ENCODE measurements at places on chromosomes 7 and 10.

- no peak for DNase-seq
Measured at GRCh38 chr7:3978839-3979238, 677.8 kb downstream of the SDK1 start.

- DNase-seq: no peak
Measured at GRCh38 chr7:23863209-23863787, 153.3 kb downstream of the STK31 start.

DNA sequence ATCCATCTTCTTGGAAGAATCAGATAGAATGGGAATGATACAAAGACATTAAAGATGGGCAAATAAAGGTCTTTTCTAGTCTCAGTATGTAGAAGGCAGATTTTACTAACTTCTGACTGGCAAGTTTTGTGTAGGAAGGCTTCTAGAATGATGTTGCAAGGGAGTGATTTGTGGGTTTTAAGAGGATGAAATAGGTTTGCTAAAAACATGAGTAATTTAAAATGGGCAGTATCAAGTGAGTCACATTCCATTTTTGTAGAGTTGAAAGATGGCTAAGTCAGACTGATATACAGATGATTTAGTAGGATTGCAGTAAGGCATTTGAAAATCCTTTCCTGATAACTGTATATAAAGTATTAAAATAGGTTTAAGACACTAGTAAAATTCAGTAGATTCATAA, 777.4 kb downstream of the SORCS1 start:
- DNase-seq: no peak

DNA sequence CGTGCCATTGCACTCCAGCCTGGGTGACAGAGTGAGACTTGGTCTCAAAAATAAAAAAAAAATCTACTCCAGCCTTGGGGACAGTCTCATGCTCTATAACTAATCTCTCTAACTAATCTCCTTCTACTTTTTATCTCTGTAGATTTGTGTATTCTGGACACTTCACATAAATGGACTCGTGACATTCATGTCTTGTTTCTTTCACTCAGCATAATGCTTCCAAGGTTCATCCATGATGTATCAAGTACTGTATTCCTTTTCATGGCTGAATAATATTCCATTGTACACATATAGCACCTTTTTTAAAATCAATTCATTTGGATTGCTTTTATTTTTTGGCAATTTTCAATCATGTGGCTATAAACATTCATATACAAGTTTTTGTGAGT, 9.8 kb upstream of the COL26A1 start:
- DNase-seq: no peak

GRCh38 chr7:759569-759968, 32.5 kb upstream of the PRKAR1B start:
- DNase-seq: no peak

- no peak for DNase-seq
Measured at GRCh38 chr7:13560441-13560840, 429.0 kb downstream of the ETV1 start.

DNA sequence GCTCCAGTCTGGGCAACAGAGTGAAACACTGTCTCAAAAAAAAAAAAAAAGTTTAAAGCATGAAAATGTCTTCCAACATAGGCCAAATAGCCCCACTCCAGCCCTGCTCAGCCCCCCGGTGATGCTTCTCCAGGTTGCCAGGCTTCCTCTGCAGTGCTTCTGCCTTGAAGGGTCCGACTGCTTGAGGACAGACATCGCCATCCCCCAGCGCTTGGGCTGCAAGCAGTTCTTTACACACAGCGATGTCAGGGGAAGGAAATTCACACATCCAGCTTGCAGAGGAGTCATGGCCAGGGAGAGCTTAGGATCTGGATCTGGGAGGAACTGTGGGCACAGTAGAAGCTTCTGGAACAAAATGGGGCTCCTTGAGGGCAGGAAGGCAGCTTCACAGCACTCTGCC, 26.9 kb downstream of the LYZL1 start:
- no peak for DNase-seq

- no peak for DNase-seq
Measured at GRCh38 chr7:33981671-33982424, 76.5 kb downstream of the BMPER start.

GRCh38 chr10:88065383-88066049, 202.1 kb downstream of the PTEN start:
- DNase-seq: no peak

GRCh38 chr7:47330561-47331178, 251.2 kb downstream of the TNS3 start:
- DNase-seq: no peak

DNA sequence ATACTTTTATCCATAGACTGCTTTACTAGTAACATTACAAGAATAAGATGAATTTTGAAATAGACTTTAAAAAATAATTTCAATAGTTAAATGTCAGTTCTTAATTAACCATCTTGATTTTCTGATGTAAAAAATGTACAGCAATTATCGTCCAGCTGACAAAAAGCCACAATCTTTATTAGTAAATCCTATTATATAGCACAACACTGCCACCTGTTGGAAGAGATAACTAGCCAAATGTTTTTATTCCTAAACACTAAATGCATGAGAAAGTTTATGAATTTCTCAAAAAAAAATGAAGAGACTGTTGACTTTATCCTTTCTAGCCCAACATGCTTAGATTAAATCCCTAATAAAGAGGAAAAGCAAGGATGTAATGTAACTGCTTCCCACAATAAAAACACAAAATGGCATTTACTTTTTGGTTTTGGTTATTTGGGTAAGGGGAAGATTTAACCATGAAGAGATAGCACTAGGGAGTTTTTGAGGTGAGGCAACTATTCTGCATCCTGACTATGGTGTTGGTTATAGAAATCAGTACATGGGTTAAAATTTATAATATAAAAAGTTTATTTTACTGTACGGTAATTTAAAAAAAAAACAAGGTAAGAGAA, 8.0 kb downstream of the COA1 start:
- no peak for DNase-seq

DNA sequence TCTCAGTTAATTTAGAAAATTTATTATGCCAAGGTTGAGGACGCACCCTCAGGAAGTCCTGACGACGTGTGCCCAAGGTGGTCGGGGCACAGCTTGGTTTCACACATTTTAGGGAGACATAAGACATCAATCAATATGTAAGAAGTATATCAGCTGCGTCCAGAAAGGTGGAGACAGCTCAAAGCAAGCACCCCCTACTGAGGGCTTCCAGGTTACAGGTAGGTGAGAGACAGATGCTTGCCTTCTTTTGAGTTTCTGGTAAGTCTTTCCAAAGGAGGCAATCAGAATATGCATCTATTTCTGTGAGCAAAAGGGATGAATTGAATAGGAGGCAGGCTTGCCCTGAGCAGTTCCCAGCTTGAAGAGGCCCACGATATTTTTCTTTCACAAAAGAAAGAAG, 614.3 kb downstream of the XPNPEP1 start:
- DNase-seq: no peak

DNA sequence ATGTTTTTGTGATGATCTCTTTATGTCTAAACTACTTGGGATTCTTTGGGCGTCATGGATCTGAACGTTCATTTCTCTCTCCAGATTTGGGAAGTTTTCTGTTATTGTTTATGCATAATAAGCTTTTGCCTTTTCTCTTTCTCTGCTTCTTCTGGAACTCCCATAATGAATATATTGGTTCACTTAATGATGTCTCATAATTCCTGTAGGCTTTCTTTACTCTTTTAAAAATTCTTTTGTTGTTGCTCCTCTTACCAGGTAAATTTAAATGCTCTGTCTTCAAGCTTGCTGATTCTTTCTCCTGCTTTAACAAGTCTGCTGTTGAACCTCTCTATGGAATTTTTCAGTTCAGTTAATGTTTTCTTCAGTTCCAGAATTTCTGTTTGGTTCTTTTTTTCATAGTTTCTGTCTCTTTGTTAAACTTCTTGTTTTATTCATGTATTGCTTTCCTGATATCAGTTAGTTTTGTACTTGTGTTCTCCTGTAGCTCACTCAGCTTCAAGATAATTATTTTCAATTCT, 317.5 kb downstream of the PLXDC2 start:
- DNase-seq: no peak

DNA sequence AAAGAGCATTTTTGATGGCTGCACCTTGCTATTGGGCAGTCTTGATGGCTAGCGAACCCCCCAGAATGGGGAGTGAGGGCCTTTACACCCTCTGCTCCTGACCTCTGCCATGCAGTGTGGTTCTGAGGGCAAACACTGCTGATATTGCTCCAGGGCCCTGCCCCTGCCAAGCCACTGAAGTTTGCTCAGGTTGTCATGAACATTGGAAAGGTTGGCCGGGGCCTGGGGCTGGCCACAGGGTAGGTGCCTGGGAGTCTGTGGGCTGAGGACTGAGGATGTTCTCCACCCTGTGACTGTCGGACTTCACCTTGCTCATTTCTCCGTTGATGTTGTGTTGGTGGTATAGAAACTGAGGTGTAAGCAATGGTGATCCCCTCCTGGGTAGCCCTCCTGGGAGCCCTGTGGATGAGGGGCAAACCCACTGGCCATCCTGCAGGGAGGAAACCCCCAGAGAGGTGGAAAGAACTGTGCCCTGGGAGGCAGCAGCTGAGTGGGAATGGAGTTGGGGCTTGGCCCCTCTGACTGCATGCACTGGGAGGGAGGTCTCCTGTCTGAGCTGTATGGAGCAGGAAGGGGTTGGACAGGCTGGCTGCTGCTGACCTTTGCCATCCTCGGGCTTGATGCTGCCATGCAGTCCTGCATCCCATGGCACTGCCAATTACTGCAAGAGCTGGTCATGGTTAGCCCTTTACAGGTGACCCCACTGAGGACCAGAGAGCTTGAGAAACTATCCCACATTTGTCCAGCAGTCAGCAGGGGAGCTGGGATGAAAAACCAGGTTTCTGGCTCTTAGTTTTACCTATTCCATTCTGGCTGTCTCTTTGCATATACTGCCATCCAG, 77.1 kb downstream of the SH2D4B start:
- no peak for DNase-seq

- no peak for DNase-seq
Measured at GRCh38 chr10:92593619-92594588, 974 bp downstream of the KIF11 start.

- DNase-seq: no peak
Measured at GRCh38 chr7:65992526-65992925, 10.5 kb upstream of the GUSB start.

- DNase-seq: no peak
Measured at GRCh38 chr10:74677951-74678350, 148.4 kb upstream of the KAT6B start.

GRCh38 chr10:88243202-88243744, 339.8 kb downstream of the RNLS start:
- DNase-seq: no peak

DNA sequence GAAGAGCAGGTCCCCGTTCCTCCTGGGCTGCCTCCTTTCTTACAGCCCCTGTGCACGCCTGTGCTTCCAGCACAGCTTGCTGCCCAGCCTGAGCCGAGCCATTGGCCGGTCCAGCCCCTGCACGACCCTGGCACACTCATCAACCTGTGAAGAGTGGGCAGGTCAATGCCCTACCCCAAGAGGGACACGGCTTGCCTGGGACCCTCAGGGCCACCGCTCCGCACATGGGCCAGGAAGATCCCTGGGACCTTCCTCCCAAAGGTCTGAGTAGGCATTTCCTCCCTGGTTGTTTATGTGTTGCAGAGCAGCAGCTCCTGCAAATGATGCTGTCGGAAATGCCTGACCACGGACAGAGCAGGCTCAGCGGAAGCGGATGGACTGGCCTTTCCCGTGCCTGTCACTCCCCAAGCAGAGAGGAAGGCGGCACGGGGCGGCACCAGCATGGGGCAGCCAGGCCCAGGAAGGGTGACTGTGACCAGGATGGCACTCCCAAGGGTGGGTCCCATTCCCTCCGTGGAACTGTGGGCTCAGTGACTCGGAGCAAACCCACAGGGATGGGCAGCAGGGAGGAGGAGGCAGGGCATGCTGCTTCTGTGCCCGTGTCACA, 252.5 kb downstream of the TNS3 start:
- no peak for DNase-seq

DNA sequence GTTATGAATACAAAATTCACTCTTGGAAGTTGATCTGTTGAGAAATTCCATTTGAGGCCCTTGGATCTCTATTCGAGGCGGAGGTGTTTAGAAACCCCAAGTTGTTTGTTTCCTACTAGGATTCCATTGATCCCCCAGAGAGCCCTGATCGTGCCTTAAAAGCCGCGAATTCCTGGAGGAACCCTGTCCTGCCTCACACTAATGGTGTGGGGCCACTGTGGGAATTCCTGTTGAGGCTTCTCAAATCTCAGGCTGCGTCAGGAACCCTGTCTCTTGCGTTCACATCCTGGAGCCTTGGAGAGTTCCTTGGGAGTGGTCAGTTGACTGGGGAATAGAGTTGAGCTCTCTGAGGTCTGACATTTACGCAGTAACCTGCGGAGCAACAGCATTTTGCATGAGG, 1.2 kb downstream of the CFAP69 start:
- no peak for DNase-seq

All from stimulated activated CD4-positive, alpha-beta T cell treated with anti-CD3 and anti-CD28 coated beads, Interleukin-15, amount 100 ng/mL, for 1 hour (primary cell).